ENCODE measurements at places on chromosomes 2 and 18.

DNA sequence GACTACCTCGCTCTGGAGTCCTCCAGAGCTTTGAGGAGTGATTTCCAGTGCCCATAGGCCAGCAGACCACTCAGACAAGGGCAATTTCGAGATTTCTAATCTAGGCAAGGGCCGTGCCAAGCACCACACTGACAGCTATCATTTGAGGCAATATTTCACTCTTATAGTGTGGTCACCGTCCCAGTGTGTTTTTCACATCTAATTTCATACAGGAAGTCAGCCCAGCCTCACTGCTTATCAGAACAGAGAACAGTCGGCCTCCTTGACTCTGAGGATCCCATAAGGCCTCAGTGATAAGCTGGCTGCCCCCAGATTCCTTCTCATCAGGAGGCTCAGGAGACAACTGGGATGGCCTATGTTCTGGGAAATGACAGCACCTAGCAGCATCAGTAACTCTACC, 581 bp downstream of the CAPN14 start:
- DNase-seq = no peak

GRCh38 chr2:85437488-85438200, 19.1 kb downstream of the SH2D6 start:
- DNase-seq = peak; percentile 41

- no peak for DNase-seq
Observed at GRCh38 chr18:76389716-76390115, 105.3 kb downstream of the ZNF516 start.

DNA sequence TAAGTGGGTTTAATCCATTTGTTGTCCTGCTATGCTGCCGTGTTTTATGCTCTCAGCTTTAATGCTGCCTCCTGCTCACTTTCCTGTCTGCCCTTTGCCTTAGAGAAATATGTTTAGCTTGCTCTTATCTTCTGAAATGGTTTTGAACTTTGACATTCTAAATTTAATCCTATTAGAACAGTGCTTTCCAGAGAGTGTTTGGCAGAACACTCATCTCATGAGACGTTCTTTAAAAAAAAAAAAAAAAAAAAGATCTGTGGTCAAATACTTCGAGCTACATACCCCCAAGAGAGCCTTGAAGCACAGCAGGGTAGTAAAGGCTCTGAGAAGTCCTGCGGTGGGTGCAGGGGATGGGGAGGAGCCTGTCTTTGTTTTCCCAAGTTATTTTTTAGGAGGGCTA, 161.3 kb downstream of the SPP2 start:
- no peak for DNase-seq
